Mucosa of descending colon (tissue), 3 donors: ENCODE measurements at places on chromosomes 12 and 14.

- no peak for DNase-seq
Observed at GRCh38 chr14:87081004-87081403, 912.0 kb downstream of the GALC start.

GRCh38 chr14:29235991-29236390 lies 469.4 kb downstream of the FOXG1 start:
- no peak for DNase-seq

- no peak for DNase-seq
Observed at GRCh38 chr14:21096978-21097635, 1.3 kb downstream of the ZNF219 start.

DNA sequence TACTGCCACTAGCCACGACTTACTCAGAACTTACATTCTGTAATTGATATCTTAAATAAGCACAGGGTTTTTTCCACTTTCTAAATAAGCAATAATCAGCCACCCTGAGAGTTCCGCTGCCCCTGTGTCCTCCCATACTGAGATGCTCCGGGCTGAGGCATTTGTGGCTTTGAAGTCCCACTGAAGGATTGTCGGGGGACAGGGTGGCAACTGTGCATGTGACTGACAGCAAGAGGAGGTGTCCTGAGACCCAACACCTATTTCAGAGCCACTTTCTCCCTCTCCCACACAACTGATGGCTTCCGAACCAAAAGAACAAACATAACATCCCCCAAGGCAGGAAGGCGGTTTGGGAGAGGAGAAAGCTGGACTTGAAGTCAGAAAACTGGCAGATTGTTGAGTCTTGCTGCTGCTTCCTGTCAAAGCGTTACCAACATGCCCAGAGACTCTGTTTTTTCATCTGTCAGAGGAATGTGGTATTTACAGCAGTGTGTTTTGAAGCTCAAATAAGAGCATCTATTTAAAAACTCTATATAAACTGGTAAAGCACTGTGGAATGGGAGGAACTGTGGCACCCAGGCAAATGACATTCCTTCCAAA lies 157.9 kb upstream of the FKBP4 start:
- no peak for DNase-seq

DNA sequence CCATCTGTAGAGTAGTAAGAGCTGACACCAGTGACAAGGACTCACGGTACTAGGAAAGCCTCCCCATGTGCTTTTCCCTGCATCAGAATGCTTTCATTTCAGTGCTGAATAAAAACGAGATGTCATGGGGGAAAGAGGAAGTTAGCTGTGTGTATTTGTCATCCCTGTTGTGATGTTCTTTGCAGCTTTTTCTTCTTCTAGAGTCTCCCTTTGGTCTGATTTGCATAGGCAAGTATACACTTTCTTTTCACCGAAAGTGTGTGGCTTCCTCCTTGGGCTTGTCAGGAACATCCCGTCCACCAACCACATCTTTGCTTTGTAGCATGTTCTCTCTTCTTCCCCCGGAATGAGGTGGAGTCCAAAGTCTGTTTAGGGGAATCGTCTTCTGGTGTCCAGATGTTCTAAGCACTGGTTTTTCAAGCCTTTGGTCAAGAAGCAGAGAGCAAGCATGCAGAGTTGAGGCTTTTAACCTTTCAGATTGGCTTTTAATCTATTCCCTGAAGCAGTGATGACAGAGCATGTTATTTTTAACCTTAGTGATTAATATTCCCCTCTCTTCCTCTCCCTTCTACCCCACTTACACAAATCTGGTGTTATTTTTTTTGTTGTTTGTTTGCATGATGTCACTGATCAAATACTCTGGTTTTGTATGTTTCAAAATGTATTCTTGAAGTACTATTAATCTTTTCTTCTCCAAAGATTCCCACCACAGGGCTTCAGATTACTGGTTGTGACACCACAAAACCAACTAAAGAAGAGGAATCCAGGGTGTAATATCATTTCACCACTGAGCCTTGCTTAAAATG lies 163.4 kb downstream of the SAMD4A start:
- no peak for DNase-seq
